Kidney glomerular epithelial cell (primary cell): ENCODE measurements at places on chromosomes 6 and 20.
A peak's percentile ranks its signal among the peaks of the same experiment; 100 is the strongest.

- no peak for DNase-seq
These were observed 145.0 kb downstream of the HTR1B start for GRCh38 chr6:77318256-77318655.

DNA sequence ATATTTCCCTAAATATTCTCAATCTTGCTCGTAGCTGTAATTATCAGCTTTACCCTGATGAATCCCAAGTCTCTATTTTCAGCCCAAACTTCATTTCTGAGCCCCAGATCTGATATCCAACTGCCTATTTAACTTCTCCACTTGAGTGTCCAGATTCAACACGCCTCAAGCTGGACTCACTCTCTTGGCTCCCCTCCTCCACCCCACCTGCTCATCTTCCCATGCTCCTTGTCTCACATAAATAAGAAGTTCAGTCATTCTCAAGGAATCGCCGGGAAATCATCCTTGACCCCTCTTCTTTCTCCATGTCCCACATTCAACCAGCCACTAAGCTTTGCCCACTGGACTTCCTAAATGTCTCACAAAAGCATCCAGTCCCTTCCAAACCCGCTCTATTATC is 89.9 kb upstream of the STMND1 start:
- no peak for DNase-seq

DNA sequence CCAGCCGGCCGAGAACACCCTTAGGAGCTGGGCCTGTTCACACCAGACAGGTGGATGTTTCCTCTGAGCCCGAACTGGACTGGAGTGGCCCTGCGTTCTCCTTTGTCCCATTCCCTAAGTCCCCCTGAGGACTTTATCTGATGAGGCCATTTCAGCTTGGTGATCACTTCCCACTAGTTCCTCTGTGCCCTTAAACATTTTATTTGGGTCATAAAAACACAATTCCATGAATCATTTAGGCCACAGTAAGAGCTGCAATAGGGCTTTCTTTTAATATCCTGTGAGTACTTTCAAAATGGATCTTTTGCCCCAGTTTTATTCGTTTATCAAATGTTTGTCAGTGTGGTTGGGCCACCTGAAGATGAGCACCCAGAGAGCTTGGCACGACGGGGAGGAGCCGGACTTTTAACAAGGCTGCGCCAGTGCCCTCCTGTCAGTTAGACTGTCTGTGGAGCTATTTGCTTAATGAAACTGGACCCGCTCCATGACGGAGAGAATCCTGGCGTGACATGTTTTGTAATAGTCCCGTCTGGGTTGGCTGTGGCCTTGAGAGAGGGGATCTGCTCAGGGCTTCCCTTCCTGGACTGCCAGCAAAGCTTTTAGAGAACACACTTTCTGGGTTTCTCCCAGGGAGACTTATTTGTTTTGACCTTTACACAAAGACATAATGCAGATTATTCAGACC is 53.5 kb downstream of the ZDHHC14 start:
- no peak for DNase-seq

- no peak for DNase-seq
These were observed 124.7 kb upstream of the ZNF217 start for GRCh38 chr20:53718142-53719021.

GRCh38 chr6:106475284-106475683 is 114.8 kb downstream of the CRYBG1 start:
- DNase-seq, result no peak

DNA sequence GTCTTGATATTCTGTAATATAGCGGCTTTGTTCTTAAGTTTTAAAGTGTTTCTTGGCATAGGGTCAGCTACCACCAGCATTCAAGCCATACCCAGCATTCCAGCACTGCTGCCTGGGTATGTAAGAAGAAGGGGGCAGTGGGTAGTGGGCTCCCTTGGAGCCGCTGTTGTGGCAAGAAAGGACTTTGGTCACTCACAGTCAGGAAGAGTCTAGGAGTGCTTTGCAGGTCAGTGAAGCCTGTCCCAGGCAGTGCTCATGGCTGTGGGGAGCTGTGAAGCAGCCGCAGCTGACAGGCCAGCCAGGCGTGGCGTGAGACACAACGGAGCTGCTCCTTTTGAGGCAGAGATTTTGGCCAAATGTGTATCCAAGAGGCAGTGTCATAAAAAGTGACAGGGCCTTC is 512.0 kb downstream of the CDKAL1 start:
- DNase-seq, result peak; percentile 86

GRCh38 chr20:54140927-54141566 is 32.7 kb downstream of the CYP24A1 start:
- peak; percentile 59 for DNase-seq

DNA sequence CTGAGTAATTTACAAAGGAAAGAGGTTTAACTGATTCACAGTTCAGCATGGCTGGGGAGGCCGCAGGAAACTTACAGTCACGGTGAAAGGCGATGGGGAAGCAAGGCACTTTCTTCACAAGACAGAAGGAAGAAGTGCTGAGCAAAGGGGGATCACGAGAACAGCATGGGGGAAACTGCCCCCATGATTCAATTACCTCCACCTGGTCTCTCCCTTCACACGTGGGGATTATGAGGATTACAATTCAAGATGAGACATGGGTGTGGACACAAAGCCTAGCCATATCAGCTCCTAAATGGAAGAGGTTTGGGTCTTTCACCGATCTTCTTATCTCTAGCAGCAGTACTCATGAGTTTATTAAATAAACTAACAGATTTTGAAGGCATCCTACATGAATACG is 152.9 kb upstream of the RUNX2 start:
- DNase-seq, result no peak

GRCh38 chr6:4130357-4130987 is 4.9 kb downstream of the ECI2 start:
- no peak for DNase-seq

GRCh38 chr6:126640921-126641320 is 301.0 kb downstream of the CENPW start:
- DNase-seq, result no peak
